ENCODE measurements at places on chromosomes 3 and 15. TPM values are rescaled to one million over a fixed set of nuclear protein-coding genes. Genes with fewer than 3 reads are reported as not detected.

DNA sequence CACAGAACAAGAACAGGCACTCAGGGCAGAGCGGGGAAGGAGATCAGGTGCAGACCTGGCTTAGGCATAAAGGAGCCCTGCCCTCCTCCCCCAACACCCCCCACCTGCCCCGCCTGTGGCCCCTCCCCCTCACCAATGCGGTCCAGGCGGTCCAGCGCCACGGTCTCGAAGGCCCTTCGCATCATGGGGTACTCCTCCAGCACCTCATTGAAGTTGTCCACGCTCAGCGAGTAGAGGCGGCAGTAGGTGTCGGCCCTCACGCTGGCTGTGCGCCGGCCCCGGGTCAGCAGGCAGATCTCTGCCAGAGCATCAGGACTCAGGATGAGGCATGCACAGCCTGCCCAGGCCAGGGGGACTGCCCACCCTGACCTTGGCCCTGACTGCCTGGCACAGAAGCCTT, 44.8 kb downstream of the HCN4 start:
- no peak overlapping the region for H3K4me3 ChIP-seq
- H3K4me1 ChIP-seq: no peaks in the 10 kb centered on the region
- peaks cover 4% of the 10 kb centered on the region for H3K27me3 ChIP-seq

Gene HRG
- total RNA-seq: not detected

Gene FANCD2
- 6.5 TPM for total RNA-seq

GRCh38 chr15:44654858-44655257, 8.6 kb downstream of the SPG11 start:
- peaks cover 42% of the 10 kb centered on the region for H3K36me3 ChIP-seq
- no peak overlapping the region for H3K27ac ChIP-seq
- no peak for DNase-seq
- no peaks in the 10 kb centered on the region for H3K27me3 ChIP-seq
- H3K4me3 ChIP-seq: no peak overlapping the region
- no peaks in the 10 kb centered on the region for H3K4me1 ChIP-seq

Gene MFAP1
- 30.2 TPM for total RNA-seq

Gene LRRIQ4
- not detected for total RNA-seq

Gene MOBP
- total RNA-seq: not detected

GRCh38 chr3:90221900-90222299, 1114.5 kb downstream of the EPHA3 start:
- H3K4me3 ChIP-seq: no peak overlapping the region
- no peak for DNase-seq
- H3K27ac ChIP-seq: no peak overlapping the region
- H3K4me1 ChIP-seq: no peaks in the 10 kb centered on the region

DNA sequence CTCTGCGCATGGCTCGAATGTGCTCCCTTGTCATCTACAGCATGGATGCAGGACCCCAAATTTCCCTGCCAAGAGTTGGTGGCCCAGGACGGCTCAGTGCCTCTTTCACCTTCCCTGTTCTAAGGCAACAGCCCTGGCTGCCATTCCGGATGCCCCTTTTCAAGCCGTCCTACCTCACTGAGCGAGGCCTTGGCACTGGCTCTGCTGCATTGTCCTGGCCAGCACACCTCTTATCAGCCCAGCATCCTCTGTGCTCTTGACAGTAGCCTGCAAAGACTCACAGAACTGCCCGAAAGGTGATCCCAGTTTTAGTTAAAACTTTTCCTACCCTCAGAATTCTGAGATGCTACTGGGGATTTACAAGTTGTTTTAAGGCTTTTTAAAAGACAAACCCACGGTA, 122.0 kb downstream of the MECOM start:
- no peaks in the 10 kb centered on the region for H3K27me3 ChIP-seq
- H3K36me3 ChIP-seq: no peaks in the 10 kb centered on the region
- no peak for DNase-seq
- H3K27ac ChIP-seq: no peak overlapping the region

DNA sequence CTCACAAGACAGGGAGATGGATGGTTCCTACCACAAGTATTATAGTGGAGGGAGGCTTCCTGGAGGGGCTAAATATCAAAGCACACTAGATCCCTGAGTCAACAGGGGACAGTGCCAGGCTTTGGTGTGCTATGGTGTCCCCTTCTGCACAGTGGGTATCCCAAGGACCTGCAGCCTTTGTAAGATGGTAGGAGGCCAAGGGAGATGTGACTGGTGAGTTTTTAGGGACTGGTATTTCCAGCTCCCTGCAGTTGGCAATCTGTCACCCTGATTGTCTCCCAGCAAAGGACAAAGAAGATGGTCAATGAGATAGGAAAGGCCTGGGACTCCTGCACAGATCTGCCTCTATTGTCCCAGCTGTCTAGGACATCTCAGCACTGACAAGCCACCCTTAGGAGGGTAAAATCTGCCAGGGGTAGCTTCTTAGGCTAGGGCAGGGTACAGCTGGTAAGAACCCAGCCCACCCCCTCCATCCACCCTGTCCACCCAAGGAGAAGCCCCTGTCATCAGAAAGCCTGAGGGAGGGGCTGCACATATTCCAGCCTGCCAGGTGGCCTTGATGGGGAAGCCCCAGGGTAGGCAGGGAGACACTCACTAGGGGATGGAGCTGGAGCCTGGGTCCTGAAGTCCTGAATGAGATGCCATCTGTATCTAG, 631 bp downstream of the CYP1A1 start:
- peaks cover 18% of the 10 kb centered on the region for H3K4me1 ChIP-seq
- no peaks in the 10 kb centered on the region for H3K27me3 ChIP-seq
- DNase-seq: no peak
- no peaks in the 10 kb centered on the region for H3K36me3 ChIP-seq

GRCh38 chr3:129317848-129318247, 39.2 kb downstream of the HMCES start:
- no peaks in the 10 kb centered on the region for H3K36me3 ChIP-seq
- peaks cover 14% of the 10 kb centered on the region for H3K4me1 ChIP-seq
- no peak overlapping the region for H3K4me3 ChIP-seq
- H3K27me3 ChIP-seq: no peaks in the 10 kb centered on the region
- DNase-seq: no peak

- no peak overlapping the region for H3K4me3 ChIP-seq
- no peaks in the 10 kb centered on the region for H3K27me3 ChIP-seq
- H3K4me1 ChIP-seq: no peaks in the 10 kb centered on the region
- DNase-seq: no peak
- H3K27ac ChIP-seq: no peak overlapping the region
Observed at GRCh38 chr3:171101982-171102641, 75.6 kb upstream of the SLC2A2 start.

- H3K27me3 ChIP-seq: no peaks in the 10 kb centered on the region
- H3K4me1 ChIP-seq: no peaks in the 10 kb centered on the region
- H3K4me3 ChIP-seq: no peak overlapping the region
- no peak for DNase-seq
Observed at GRCh38 chr3:165768680-165769079, 68.5 kb downstream of the BCHE start.

DNA sequence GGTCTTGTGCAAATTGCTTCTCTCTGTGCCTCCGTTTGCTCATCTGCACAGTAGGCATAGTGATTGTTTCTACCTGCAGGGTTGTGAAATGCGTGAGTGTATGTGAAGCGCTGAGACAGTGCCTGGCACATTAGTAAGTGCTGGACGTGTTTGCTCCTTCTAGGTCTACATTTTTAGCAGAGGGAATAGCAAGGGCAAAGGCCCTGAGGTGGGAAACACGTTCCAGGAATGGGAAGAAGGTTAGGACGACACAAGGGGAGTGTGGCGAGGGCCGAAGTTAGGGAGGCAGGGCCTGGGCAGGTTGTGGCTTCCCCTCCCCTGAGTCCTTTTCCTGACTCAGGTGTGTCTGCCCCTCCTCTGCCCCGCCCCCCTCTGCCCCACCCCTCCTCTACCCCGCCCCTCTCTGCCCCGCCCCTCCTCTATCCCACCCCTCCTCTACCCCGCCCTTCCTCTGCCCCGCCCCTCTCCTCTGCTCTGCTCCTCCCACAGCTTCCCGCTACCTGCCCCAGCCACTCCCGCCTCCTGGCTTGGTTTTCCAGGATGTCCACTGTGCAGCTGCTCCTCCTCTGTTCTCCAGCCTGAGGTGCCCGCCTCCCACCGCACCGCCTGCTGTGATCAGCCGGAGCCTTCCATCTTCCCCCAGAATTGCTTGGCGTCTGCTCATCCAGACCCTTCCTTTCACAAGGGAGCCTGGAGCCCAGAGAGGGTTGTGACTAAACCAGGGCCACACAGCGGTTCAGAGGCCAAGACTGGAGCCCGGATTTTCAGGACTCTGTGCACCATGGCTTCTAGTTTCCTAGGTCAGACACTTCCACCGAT, 31.1 kb upstream of the SMAD6 start:
- H3K36me3 ChIP-seq: peaks cover 2% of the 10 kb centered on the region
- H3K4me1 ChIP-seq: no peaks in the 10 kb centered on the region
- no peak for DNase-seq
- H3K4me3 ChIP-seq: no peak overlapping the region

Gene CCR8
- not detected for total RNA-seq

GRCh38 chr15:79977431-79978054, 6.5 kb upstream of the BCL2A1 start:
- no peak overlapping the region for H3K27ac ChIP-seq
- H3K4me3 ChIP-seq: no peak overlapping the region
- DNase-seq: no peak

Gene CCR4
- total RNA-seq: not detected

Gene CD86
- total RNA-seq: not detected

DNA sequence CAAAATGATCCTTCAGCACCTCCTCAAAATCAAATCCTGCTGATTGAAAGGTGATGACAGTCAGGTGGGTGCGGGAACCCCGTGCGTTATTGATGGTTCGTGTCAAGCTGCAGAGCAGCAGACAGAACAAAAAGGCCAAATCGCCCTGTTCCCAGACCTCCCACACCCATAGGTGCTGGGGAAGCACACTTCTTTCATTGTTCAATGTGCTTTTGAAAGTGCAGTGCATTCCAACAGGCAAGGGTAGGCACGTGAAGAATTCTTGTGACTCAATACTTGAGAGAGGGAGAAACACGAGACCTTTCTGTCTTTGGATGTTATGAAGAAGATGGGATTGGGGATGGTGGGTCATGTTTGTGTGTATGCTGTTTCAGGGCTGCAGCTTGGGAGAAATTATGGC, 514.0 kb downstream of the MCTP2 start:
- H3K27me3 ChIP-seq: no peaks in the 10 kb centered on the region
- no peaks in the 10 kb centered on the region for H3K4me1 ChIP-seq
- H3K36me3 ChIP-seq: no peaks in the 10 kb centered on the region
- no peak for DNase-seq
- no peak overlapping the region for H3K4me3 ChIP-seq
- no peak overlapping the region for H3K27ac ChIP-seq

GRCh38 chr3:9606108-9606507, 43.2 kb upstream of the MTMR14 start:
- no peak overlapping the region for H3K4me3 ChIP-seq
- H3K27me3 ChIP-seq: no peaks in the 10 kb centered on the region
- no peak overlapping the region for H3K27ac ChIP-seq
- no peak for DNase-seq
- H3K4me1 ChIP-seq: no peaks in the 10 kb centered on the region
- no peaks in the 10 kb centered on the region for H3K36me3 ChIP-seq

Gene CFAP100
- total RNA-seq: not detected

Gene ZNF619
- total RNA-seq: 6.7 TPM

DNA sequence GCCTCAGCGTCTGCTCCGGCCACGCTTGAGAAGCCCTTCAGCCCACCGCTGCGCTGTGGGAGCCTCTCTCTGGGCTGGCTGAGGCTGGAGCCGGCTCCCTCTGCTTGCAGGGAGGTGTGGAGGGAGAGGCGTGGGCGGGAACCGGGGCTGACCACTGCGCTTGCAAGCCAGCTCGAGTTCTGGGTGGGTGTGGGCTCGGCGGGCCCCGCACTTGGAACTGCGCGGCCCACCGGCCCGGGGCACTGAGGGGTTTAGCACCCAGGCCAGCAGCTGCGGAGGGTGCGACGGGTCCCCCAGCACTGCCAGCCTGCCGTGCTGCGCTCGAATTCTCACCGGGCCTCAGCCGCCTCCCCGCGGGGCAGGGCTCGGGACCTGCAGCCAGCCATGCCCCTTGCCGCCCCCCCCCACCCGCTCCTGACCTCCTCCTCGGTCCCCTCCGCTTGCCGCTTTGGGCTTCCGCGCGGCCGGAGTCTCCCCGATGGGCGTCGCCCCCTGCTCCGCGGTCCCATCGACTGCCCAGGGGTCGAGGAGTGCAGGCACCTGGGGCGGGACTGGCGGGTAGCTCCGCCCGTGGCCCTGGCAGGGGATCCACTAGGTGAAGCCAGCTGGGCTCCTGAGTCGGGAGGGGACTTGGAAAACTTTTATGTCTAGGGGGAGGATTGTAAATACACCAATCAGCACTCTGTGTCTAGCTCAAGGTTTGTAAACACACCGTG, 106.7 kb downstream of the RAP2B start:
- DNase-seq: no peak
- H3K4me1 ChIP-seq: no peaks in the 10 kb centered on the region
- no peak overlapping the region for H3K27ac ChIP-seq
- no peaks in the 10 kb centered on the region for H3K36me3 ChIP-seq

All from osteocyte (in vitro differentiated cells).